CD8-positive, alpha-beta memory T cell (primary cell): ENCODE measurements at places on chromosomes 5 and 9. TPM values are rescaled to one million over a fixed set of nuclear protein-coding genes. Genes with fewer than 3 reads are reported as not detected.

GPX3 gene
- total RNA-seq, result not detected

GCNT4 gene
- total RNA-seq, result 1.6 TPM

ZFP37 gene
- 1.9 TPM for total RNA-seq

OBP2B gene
- not detected for total RNA-seq

NOXA1 gene
- total RNA-seq, result 0.74 TPM

PCDHGA4 gene
- total RNA-seq, result 0.09 TPM

NUDT12 gene
- 0.86 TPM for total RNA-seq

MRPS2 gene
- 66.7 TPM for total RNA-seq

CER1 gene
- not detected for total RNA-seq

PCDHGC4 gene
- total RNA-seq, result not detected

GRCh38 chr5:76125888-76126287 is 42.7 kb downstream of the SV2C start:
- no peaks in the 10 kb centered on the region for H3K36me3 ChIP-seq
- H3K27ac ChIP-seq, result no peak overlapping the region
- no peaks in the 10 kb centered on the region for H3K27me3 ChIP-seq
- no peak overlapping the region for H3K4me3 ChIP-seq
- no peaks in the 10 kb centered on the region for H3K4me1 ChIP-seq
- no peak for DNase-seq

GRCh38 chr5:164475339-164475977 is 970.0 kb downstream of the MAT2B start:
- no peak for DNase-seq
- H3K27ac ChIP-seq, result no peak overlapping the region
- no peaks in the 10 kb centered on the region for H3K36me3 ChIP-seq
- no peaks in the 10 kb centered on the region for H3K27me3 ChIP-seq
- no peak overlapping the region for H3K4me3 ChIP-seq
- H3K4me1 ChIP-seq, result no peaks in the 10 kb centered on the region

- H3K4me1 ChIP-seq, result peaks cover 17% of the 10 kb centered on the region
- no peak overlapping the region for H3K4me3 ChIP-seq
- H3K27me3 ChIP-seq, result no peaks in the 10 kb centered on the region
- no peak overlapping the region for H3K27ac ChIP-seq
Measured at GRCh38 chr9:136955202-136955942, 3.3 kb downstream of the LCN12 start.

- H3K36me3 ChIP-seq, result no peaks in the 10 kb centered on the region
- no peaks in the 10 kb centered on the region for H3K4me1 ChIP-seq
- no peak overlapping the region for H3K27ac ChIP-seq
- no peaks in the 10 kb centered on the region for H3K27me3 ChIP-seq
Measured at GRCh38 chr5:113276001-113276400, 158.8 kb downstream of the TSSK1B start.

GRCh38 chr5:82881571-82882174 is 195.5 kb downstream of the TMEM167A start:
- H3K27me3 ChIP-seq, result no peaks in the 10 kb centered on the region
- H3K4me3 ChIP-seq, result no peak overlapping the region
- H3K27ac ChIP-seq, result no peak overlapping the region
- H3K36me3 ChIP-seq, result no peaks in the 10 kb centered on the region

DNA sequence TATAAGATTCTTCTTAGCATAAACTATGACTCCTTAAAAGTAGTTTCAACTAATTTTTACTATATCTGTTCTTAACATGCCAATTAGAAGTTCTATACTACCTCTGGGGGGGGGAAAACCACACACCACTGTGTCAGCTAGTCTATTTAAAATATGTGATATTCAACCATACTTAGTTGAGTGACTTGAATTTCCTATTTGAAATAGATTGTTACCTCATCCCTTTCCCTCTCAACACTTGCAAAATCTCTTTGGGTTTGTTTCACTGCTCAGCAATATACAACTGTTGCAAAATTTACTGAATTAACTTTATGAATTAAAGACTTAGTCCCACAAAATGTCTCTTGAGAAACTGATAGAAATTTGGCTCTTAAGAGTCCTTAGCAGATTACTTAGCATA is 151.1 kb upstream of the POU5F2 start:
- DNase-seq, result no peak
- no peaks in the 10 kb centered on the region for H3K4me1 ChIP-seq
- no peaks in the 10 kb centered on the region for H3K36me3 ChIP-seq
- no peak overlapping the region for H3K4me3 ChIP-seq
- H3K27me3 ChIP-seq, result no peaks in the 10 kb centered on the region

DNA sequence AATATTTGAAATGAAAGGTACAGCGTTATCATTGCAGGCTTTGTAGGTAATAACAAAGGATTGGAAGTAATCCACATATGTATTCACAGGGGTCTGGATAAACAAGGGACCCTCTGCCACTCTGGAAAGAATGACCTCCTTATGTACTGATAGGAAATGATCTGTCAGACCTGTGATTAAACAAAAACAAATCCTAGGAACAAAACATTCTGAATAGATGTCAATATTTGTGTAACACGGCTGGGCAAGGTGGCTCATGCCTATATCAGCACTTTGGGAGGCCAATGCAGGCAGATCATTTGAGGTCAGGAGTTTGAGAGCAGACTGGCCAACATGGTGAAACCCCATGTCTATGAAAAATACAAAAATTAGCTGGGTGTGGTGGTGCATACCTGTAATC is 42.3 kb downstream of the NSUN2 start:
- H3K4me1 ChIP-seq, result no peaks in the 10 kb centered on the region
- no peaks in the 10 kb centered on the region for H3K27me3 ChIP-seq
- no peak overlapping the region for H3K4me3 ChIP-seq
- no peaks in the 10 kb centered on the region for H3K36me3 ChIP-seq
